ENCODE measurements at places on chromosomes 11 and 22.

GRCh38 chr11:2885017-2885677 is 428 bp downstream of the CDKN1C start:
- DNase-seq = no peak

DNA sequence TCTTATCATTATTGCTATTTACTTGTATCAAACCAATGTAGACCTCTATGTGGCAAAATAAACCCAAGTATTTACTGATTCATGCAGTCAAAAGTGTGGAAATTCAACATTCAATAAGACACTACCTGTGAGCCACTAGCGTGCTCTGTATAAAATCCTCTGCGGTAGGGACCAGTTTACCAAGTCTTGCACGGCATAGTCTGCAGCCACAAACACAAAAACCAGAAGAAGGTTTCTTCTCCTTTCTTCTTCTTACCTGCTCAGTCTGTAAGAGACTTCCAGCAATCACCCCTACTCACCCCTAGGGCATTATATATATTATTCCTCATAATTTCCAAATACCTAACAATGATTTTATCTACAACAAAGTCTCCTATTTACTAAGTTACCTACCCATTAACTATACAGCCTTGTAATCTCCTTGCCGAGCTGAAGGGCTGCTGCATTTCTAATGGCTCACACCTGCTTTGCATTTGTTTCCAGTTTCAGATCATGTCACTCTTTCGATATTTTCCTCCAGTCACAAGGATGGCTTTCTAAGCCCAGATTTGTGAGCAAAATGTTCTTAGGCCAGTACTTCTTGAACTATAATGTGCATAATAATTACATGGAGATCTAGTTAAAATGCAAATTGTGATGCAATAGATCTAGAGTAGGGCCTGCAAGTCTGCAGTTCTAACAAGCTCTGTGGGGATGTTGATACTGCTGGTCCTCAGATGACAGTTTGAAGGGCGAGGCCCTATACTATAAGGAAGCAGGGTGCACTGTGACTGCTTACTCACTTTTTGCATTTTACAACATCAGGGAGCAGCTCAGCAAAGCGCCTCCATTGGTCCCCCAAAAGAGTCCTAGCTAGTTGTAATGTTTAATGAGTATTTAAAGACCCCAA is 191.9 kb upstream of the DDI1 start:
- DNase-seq = no peak

DNA sequence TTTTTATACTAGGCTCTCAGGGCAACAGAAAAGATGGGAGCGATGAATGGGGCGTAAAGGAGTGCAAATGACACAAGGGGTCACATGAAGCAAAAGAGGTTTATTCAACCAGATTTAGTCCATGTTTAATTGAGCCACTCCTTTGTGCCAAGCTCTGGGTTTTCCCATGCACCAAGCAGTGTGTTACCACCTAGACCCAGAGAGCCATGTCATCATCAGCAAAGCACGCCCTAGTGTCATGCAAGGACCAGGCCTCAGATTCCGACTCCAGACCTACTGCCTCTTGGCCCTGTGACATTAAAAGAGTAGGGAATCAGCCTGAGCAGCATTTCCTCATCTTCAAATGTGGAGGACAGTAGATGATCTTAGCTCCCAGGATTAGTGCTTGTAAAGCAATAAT is 1.1 kb upstream of the IGLL5 start:
- DNase-seq = no peak

DNA sequence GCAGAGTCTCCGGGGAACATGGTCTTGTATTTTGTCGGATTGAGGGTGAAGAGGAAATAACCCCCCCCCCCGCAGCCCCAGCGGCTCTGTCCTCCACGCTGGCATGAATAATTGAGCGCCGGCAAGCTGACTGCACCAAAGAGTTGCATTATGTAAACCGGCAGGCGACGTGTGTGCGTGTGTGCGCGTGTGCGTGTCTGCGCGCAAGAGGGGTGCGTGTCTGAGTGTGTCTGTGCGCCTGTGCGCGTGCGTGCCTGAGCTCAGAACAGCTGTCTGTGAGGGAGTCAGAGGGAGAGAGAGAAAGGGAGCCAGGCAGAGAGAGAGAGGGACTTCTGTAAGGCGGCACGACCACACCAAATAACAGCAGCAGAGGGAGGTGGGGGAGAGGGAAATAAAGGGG is 94.4 kb downstream of the SCN3B start:
- no peak for DNase-seq

DNA sequence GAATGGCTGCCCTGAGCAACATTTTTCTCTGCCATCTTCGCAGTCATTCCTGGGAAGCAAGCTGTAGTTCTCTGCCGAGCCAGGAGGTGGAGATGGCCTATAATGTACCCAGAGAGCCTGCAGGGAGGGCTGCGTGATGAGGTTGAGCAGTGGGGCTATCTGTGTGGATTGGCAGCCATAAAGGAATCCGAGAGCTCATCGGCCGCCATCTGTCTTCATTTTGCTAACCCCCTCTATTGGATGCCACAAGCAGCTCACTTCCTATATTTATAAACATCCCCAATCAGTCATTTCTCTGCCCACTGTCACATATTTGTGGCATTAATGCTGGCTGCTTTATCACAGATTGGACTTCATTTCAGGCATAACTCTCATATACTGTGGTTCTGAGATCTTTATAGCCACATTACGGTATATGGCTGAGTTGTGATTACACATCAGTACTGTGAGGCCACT is 209.5 kb downstream of the NTM start:
- no peak for DNase-seq

- DNase-seq = no peak
Measured at GRCh38 chr22:31142285-31142684, 2.0 kb upstream of the PLA2G3 start.

DNA sequence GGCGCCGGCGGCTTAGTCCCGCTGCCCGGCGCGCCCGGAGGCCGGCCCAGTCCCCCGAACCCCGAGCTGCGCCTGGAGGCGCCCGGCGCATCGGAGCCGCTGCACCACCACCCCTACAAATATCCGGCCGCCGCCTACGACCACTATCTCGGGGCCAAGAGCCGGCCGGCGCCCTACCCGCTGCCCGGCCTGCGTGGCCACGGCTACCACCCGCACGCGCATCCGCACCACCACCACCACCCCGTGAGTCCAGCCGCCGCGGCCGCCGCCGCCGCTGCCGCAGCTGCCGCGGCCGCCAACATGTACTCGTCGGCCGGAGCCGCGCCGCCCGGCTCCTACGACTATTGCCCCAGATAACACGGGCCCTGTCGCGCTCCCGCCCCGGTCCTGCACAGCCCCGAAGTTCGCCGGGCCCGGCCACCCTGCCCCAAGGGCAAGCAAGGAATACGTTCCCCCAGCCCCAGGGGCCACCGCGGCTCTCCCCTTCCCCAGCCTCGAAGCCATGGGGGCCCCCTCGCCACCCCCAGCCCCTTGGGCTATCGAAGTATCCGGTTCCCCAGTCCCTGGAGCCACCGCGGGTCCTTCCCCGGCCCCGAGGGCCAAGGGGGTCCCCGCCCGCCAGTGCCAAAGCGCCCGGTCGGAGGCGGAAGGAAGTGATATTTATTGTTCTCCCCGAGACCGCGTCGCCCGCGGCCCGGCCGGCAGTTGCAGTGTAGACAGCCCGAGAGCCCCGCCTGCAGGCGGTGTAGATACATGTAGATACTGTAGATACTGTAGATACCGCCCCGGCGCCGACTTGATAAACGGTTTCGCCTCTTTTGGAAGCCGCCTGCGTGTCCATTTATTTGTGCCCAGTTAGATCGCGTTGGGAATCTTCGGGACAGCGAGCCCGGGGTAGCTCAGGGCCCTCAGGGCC is 6.2 kb downstream of the TBX1 start:
- peak; percentile 20 for DNase-seq

DNA sequence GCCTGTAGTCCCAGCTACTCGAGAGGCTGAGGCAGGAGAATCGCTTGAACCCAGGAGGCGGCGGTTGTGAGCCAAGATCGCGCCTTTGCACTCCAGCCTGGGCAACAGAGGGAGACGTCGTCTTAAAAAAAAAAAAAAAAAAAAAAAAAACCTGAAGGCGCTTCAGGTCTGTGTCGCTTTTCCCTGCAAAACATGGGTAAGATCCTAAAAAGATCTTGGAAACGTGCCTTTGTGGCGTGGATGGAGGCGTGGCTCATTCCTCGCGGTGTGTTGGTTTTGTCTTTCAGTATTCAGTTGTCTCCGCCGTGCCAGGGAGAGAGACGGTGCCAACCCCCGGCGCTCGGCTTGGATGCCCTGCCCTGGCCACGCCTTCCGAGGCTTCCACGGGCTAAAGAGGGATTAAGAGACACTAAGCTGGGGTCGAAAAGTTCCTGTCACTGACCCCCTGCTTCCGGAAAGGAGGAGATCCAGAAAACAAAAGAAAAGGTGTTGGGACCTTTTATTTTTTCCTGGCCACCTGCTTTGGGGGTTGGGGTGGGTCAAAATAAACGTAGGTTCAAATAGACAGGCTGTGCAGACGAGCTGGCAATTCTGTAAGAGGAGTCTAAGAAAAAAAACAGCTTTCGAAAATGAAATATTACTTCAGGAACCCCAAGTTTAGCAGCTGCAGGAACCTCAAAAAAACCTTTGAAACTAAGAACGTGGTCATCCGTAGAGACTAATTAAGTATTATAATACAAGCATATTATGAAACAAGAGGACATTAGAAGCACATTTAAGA is 1.1 kb upstream of the SLC35F2 start:
- DNase-seq = no peak

All from activated T-helper 1 cell treated with Interleukin-2 at 50 U/mL for 16 hours (primary cell).